ENCODE measurements at places on chromosomes 6 and 20.

DNA sequence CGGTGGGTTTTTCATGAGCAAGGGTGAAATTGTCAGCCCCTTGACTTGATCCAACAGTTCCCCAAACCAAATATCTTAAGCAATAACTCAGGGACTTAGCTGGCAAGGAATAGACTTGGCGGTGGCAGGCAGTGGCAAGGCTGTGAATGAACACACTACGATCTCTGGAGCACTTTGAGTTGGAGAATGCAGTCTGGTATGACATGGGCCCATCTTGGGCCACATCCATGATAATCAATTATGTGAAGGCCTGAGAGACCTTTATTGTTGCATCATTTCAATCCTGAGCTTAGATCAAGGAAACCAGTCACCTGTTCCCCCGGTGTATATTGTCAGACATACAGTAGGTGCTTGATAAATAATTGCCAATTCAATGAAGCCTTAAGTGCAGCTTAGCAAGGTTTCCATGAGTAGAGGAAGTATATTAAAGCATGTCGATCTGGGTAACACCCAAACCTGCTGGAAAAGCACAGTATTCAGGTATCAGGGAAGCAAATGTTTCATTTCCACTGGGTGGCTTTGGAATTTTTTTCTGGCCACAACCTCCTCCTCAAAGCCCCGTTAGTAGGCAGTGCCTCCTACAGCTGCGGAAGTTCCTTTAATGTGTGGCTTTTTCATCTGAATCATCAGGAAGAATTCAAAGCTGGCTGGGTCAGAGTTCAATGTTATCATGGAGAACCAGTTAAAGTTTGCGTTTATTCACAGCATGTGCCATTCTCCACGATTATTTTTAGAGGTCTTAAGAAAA is 10.2 kb downstream of the CASS4 start:
- no peak for DNase-seq

GRCh38 chr20:61331543-61331942 is 79.5 kb downstream of the CDH4 start:
- no peak for DNase-seq

GRCh38 chr6:112286010-112286409 is 31.6 kb upstream of the LAMA4 start:
- DNase-seq: no peak

DNA sequence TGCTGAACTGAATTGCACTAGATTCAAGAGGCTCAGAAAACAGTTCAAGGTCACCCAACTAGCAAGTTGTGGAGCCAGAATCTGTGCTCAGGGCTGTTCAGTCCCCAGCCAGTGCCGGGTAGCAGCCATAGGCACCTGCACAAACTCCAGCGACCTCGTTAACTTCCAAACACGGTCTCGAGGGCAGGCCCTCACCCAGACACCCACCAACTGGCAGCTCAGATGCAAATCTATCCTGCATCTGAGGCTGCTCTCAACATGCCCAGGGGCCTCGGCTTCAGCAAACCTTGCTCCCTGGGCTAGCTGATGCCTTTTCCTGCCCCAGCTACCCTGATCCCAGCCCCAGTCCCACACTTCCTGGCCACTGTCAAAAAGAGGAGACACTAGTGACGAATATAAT is 3.7 kb downstream of the JPH2 start:
- DNase-seq: no peak

DNA sequence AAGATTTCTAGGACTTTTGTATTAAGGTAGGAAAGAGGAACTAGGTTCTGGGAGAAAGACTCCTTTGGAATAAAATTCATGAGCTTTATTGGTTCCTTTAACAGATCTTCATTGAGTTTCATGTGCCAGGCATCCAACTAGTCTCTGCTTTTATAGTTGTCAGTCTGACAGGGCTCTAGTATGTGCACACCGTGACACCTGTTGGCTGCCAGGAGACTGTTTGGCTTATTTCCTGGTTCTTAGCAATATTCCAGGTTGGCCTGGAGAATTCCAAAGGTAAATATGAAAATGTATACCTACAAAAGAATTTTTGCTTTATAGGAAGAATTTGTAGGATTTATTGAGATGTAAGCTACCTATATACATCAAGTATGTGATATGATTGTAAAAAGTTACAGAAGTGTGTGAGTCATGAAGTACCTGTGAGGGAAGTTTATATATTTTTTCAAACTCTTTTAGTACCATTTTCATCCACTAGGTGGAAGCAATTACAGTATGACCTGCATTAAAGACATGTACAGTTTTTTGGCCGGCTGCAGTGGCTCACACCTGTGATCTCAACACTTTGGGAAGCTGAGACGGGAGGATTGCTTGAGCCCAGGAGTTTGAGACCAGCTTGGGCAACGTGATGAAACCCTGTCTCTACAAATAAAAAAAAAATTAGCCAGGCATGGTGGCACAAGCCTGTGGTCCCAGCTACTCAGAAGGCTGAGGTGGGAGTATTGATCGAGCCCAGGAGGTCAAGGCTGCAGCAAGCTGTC is 35.2 kb downstream of the NDUFAF5 start:
- peak; percentile 42 for DNase-seq

- no peak for DNase-seq
These were observed 16.8 kb downstream of the CASS4 start for GRCh38 chr20:56428881-56429280.

DNA sequence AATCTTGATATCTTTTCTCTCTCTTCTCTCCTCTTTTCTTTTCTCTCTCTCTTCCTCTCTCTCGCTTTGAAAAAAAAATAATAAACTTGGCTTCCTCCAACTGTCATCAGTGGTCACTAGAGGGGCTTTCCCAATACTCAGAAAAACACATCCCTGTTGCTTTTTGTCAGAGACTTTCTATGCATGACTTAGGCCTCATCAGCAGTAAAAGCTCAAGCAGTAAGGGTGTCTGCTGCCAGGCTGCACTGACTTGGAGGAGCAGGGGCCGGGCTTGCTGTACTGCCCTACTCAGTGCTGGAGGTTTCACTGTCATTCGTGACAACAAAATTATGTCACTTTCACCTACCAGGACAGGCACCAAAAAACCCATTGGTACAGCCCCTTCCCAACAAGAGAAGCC is 272.0 kb downstream of the ADGB start:
- DNase-seq: no peak

GRCh38 chr20:2602046-2602735 is 50.2 kb upstream of the NOP56 start:
- no peak for DNase-seq

- DNase-seq: no peak
These were observed 764.2 kb downstream of the TENT5A start for GRCh38 chr6:80988286-80988685.

DNA sequence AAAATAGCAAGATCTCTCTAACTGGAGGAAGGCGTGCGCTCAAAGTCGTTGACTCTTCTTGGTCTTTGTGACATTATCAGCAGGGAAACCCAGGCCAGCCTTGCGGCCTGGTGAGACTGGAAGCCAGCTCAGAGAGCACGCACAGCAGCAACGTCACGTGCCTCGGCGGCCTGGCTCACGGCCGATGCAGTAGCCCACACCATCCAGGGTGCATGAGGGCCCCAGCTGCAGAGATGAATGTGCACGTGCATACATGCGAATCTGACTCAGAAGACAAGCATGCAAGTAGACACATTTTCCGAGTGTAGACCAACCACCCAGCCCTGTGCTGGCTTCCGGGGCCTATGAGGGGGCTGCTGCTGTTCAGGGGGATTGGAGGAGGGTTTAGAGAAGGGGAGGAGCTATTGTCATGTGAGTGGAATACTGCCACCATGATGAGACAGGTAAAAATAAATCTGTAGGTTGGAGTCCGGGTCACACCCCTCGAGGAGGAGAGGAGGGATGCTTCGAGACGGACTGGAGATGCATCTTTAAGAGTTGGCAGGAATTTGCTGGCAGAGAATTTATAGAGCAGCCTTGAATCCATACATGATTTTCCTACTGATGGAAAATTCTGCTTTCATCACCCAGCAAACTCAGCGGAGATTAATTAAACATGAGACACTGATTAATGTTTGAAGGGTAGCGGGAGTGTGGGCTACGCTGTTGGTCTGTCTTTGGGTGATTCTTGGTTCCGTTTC is 388.2 kb downstream of the CDH4 start:
- no peak for DNase-seq

DNA sequence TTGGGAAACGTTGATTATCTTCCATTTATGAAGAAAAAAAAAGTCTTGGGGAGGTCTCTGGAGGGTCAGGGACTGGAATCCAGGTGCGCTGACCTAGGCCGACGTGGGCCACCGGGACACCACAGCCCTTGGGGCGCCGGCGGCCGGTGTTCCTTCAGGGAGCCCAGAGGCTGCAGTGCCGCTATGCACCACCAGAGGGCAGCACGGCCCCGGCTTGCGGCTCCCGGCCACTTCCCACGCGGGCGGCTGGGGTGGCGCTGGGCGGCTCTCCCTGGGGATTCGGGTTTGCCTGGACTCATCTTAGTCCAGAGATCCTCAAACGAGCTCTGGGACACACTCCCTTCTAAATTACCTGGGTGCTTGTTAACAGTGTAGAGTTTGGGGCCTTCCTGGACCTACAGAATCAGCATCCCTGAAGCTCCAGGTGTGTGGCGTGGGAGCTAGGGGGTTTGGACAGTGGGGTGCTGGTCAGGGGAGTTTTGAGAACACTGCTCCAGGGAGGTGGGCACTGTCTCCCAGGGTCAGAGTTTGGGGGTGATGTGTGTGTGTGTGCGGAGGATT is 23.0 kb upstream of the GTSF1L start:
- peak; percentile 38 for DNase-seq

GRCh38 chr6:156174031-156174890 is 602.9 kb upstream of the ARID1B start:
- no peak for DNase-seq

- DNase-seq: no peak
These were observed 130.1 kb upstream of the DST start for GRCh38 chr6:56772737-56773184.

DNA sequence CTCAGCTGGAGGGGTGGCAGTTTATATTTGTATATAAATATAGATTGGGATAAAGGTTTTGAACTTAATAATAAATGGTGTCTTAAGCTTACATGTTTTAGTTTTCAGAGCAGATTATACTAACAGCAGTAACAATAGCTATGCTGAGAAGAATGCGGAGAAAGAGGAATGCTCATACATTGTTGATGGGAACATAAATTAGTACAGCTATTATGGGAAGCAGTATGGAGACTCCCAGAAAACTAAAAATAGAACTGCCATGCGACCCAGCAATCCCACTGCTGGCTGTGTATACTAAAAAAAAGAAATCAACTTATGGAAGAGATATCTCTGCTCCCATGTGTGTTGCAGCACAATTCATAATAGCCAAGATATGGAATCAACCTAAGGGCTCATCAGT is 127.9 kb downstream of the BCKDHB start:
- DNase-seq: no peak

DNA sequence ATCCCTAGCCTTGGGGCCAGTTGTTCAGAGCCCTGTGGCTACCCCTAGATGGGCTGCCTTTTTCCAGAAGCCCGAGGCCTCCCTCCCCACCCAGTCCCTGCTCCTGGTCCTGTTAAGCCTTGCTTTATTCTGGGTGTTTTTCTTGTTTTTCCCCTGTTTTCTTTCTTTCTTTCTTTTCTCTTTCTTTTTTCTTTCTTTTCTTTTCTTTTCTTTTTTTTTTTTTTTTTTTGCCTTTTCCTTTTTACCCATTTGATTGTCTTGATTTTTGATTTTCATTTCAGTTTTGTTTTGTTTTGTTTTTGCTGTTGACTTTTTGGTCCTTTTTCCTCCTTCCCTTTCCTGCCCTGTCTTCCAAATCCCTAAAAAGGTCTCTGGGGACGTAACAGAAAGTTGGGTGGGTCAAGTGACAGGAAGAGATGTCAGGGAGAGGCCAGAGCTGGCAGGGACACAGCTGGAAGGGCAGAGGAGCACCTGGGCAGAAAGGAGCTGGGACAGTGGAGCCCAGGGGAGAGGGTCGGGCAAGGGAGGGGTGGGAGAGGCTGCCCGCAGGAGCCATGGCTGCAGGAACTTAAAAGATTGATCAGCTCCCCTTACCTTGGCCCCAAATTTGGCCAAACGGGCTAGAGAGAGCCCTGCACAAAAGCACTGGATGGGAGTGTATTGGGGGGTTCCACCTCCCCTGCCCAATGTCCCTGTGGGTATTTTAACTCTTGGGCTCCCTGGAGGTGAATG is 27.6 kb downstream of the MYH7B start:
- DNase-seq: no peak
